ENCODE measurements at places on chromosomes 1 and 21.

DNA sequence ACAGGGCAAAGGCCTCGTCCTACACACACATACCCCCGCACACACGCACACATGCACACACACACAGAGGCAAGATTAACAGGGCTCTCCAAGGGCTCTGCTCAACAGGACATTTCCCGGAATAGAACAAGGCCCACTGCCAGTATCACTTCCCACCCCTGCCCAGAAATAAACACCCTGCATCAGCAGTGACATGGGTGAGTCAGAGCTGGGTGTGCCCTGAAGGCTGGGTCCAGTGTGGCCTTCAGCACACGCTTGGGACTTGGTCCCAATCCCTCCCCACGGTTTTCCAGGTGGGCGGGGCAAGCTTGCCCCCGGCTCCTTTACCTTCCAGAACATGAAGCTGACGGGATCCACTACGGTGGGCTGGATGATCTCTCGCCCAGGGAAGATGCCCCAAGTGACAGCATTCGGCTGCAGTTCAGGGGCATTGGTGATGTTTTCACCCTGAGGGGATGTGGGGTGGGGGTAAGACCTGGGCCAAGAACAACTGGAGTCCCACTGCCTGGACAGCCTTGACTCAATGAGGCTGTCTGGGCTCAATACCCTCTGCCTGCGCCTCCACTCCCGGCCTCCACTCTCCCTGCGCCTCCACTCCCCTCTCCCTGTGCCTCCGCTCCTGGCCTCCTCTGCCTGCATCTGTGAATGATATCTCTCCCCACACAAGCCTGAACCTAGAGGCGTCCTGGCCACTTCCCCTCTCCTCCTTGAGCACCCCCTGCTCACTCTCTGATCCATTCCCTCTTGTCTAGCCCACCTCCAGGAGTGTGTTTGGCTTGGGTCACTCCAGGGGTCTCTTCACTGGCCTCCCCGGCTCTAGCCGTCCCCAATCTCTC lies 14.7 kb downstream of the MTHFR start:
- DNase-seq, result no peak

GRCh38 chr1:2445823-2446215 lies 30.3 kb upstream of the PLCH2 start:
- DNase-seq, result no peak

- DNase-seq, result no peak
Measured at GRCh38 chr21:33121715-33122475, 52.0 kb downstream of the OLIG1 start.

DNA sequence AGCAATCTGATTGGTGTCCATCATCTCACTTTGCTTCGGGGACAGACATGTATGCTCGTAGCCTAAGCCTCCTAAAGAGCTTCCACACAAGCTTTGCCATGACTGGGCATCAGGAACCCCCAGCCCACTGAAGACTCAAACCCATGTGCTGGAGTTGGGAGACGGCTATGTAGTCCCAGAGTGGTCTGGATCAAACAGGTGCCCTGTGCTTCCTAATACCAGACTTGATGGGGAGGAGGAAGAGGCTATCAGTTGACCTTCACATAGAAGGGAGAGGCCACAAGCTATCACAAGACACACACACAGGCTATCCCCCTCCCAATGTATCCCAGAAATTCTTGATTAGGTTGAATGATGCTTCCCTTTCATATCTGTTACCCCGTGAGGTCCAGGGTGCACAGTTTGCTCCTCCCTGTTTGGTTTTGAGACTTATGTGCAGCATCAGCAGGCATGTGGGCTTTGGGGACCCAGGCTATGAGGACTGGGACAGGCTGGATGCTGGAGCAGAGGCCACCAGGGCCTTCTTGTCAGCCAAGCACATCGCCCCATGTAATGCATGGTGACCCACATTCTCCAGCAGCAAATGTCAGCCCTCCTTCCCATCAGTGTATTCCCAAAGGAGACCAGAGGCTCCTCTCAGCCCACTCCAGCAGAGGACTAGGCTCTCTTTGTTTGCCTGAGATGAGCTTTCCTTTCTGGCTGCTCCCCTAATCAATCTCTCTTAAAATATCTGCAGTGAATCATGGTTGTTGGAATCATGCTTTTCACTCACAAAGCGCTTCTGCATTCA lies 159.8 kb downstream of the GRIK3 start:
- no peak for DNase-seq

DNA sequence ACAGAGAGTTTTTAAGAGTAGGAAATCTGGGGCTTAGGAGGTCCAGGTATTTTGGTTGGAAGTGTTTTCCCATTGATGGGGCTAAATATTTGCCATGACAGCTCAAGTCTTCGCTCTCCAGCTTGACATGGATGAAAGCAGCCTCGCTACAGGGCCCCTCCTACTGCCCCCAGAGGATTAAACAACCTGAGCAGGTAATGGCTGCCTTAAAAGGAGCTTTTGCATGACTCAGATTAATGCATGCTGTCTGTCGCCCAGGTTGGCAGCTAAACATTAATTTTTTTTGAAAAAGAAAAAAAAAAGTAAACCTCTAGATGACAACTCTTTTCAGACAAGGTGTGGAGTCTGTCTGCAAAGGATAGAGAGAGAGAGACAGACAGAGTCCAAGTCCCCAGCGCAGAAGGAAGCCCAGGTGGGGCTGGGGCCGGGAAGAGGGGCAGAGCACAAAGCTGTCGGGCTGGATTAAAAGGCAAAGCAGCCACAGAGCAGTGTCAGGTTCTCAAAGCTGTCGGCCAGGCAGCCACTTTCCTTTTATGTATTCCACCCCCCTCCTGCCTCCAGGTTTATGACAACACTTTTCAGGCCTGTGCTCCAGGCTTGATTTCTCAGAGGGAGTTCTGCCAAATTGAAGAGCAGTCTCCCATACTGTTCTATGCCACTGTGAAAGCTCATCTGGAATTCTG lies 127.9 kb downstream of the CLIC6 start:
- DNase-seq, result peak; percentile 52

- DNase-seq, result no peak
Measured at GRCh38 chr1:90943966-90944365, 77.9 kb downstream of the ZNF644 start.

DNA sequence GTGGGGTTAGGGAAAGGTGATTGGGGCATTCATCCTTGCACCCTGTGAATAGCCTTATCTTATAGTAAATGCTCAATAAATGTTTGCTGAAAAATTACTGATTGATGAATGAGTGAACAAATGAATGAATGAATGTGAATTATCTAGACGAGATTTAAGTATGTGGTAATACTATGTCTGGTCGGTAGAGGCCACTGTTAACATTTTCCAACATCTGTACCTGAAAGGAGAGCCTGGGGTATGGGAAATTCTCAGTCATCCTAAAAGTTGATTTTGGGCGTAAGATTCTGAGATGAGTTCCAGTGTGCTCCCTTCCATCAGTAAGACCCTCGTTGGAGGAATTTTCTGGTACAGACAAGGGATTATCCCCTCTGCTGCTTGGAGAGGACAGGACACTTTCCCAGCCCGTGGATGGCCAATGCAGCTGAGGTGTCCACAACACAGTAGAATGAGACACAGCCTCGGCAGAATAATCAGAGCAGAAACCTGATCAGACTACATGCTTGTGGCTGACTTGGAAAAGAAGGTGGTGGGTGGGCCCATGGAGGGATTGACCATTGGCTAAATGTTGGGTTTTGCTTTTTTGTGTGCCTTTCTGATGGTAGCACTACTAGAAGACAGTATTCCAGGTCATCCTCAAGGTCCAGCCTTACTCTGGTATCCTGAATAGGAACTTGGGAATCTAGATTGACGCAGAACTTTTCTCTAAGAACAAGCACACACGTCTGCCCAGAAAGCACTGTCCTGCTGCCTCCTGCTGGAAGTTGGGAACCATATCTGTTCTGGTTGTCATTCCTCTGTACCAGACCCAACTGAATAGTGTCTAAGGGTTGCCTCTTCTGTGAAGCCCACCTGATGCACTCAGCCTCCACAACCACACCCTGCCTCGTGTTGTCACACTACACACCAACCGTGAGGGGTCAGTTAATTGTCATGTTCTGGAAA lies 262.0 kb downstream of the TNR start:
- DNase-seq, result peak; percentile 35

DNA sequence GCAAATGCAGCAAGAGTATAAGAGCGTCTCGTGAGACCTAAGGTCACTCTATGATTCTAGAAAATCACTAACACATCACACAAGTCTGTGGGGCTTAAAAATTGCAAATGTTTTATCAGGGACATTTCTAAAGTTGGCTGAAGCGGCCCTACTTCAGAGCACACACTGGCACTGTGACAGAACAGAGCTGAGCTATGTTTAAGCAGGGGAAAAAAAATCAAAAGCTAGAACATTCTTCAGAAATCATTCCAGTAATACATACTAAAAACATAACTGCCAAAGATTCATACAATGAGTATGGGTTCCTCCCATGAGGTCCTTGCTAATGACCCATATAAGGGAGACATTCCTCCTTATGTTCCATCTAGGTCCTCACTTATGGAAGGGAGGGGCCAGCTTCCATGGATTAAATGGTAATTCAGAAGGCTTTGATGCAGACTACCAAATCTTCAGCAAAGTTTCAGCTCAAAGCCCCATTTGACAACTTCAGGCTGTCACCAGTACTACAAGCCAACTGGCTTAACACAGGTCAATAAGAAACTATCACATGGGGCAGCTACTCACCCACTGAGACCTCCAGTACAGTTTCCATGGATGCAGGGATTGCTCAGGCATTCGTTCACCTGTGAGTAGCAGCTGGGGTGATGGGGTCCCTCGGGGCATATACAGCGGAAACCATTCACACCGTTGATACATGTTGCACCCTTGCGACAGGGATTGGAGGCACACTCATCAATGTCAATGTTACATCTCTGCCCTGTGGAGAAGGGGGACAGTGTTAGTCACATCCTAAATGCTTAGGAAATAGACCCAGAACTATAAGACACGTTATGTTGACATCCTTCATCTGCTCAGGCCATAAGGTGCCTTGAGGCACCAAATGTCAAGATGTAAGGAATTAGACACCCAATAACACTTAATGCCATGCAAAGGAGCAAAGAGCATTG lies 58.4 kb upstream of the ADAM30 start:
- no peak for DNase-seq

DNA sequence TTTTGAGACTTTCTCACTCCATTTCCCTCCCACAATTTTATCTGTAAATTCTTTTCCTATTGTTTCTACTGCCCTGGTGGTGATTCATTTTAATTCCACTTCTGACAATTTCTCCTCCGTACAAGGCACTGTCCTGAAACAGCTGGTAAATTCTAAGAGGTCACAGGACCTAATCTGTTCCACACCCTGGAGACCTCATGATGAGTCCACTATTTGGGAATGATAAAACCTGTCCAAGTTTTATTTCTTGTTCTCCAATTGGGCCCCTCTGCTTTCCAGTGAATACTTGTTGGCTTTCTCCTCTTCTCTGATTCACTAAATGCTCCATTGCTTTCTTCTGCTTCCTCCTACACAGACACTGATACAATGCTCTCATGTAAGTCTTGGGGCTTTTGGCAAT lies 343.1 kb upstream of the DUSP10 start:
- DNase-seq, result no peak

- no peak for DNase-seq
Measured at GRCh38 chr21:44940116-44940631, 345 bp downstream of the SLX9 start.

DNA sequence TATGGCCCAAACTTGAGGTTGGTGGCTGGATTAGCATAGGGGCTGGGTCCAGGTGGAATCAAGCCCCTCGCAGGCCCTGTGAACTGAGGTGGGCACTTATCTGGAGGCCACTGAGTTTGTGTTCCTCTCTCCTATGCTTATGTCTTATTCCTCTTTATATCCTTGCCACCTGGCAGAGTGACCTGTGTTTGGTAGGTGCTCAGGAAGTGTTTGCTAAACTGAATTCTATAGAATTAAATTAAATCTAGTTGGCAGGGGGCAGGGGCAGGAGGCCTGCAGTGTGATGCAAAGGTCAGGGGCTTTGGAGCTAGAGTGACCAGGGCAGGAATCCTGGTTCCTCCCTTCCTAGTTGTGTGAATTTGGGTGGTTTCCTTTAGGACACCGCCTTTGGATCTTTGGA lies 1.1 kb upstream of the TMEM9 start:
- no peak for DNase-seq

DNA sequence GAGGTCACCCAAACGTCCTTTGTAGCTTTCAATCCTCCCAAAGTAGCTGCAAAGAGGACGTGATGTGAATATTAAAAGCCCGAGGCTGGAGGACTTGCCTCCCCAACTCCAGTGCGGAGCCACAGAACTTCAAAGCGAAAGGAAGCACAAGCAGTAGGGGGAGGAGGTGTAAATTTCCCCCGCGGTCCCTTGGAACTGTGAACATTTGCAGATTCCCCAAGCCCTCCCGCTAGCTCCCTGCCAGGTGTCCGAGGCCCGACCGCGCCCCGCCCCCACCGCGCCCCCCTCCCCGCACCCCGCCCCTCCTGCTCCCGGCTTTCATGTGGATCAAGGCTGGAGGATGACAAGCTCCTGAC lies 41.5 kb upstream of the HAO2 start:
- peak; percentile 80 for DNase-seq

DNA sequence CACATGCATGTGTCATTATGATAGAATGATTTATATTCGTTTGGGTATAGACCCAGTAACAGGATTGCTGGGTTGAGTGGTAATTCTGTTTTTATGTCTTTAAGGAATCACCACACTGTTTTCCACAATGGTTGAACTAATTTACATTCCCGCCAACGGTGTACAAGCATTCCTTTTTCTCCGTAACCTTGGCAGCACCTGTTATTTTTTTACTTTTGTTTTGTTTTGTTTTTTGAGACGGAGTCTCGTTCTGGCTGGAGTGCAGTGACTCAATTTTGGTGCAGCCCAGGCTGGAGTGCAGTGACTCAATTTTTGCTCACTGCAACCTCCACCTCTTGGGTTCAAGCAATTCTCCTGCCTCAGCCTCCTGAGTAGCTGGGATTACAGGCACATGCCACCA lies 8.5 kb upstream of the S100B start:
- no peak for DNase-seq

DNA sequence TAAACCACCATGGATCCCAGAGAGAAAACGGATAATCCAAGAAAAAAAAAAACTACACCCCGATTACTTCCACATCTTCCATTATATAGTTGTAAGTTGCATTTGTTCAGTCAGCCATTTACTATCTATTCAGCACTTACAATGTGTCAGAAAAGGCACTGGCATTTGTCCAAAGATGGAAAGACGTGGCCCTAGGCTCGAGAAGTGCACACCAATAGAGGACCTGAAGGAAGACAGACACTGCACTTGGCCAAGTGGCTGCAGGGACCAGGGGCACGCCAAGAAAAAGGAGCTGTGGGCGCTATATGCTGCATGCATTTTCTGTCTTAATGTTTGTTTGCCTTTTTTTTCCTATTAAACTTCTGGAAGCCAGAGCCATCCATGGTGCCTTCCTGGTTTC lies 45.2 kb upstream of the LYST start:
- no peak for DNase-seq

DNA sequence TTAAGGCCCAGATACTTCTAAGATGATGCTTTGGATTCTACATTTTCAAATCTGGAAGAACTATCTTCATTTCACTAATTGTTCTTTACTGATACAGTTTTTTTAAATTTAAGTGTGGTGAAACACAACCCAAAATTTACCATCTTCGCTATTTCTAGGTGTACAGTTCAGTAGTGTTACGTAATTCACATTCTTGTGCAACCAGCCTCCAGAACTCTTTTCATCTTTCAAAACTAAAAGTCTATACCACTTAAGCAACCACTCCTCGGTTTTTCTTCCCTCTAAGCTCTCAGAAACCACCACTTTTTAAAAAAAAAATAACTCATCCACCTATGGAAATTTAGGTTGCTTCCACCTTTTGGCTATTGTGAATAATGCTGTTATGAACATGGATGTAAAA lies 220.7 kb downstream of the PDE4B start:
- DNase-seq, result no peak

- no peak for DNase-seq
Measured at GRCh38 chr1:201565771-201566528, 27.0 kb downstream of the NAV1 start.

GRCh38 chr1:247324923-247325322 lies 6.7 kb downstream of the ZNF496 start:
- DNase-seq, result no peak
